Hypothalamus (tissue), 51 donors: ENCODE measurements at places on chromosomes 1 and 21.

GRCh38 chr1:209430821-209431259 is 152.7 kb upstream of the CAMK1G start:
- DNase-seq: no peak

- no peak for DNase-seq
These were observed 54.6 kb downstream of the CDC7 start for GRCh38 chr1:91555074-91555730.

DNA sequence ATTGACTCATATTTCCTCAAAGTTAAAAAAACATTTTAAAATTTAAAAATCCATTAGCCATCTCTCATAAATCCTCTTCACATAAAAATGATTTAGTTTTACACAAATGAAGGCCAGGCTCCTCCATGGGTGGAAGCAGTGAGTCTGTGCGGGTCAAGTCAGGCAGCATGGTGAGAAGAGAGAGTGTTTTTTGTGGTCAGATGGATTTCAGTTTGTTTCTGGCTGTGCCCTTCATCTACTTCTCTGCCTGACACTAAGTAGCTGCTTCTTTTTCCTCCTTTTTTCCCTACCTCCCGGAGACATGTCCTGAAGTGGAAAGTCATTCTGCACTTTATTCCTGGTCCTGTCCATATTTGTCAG is 10.3 kb downstream of the PLA2G4A start:
- no peak for DNase-seq

- no peak for DNase-seq
These were observed 16.1 kb upstream of the ETV3 start for GRCh38 chr1:157154291-157154690.
